ENCODE measurements at places on chromosomes 7 and 10.

- DNase-seq = no peak
These were observed 227.7 kb upstream of the SEMA3E start for GRCh38 chr7:83876593-83876992.

GRCh38 chr7:12706900-12707536, 19.6 kb downstream of the ARL4A start:
- peak; percentile 69 for DNase-seq

- DNase-seq = no peak
These were observed 152.8 kb downstream of the RTKN2 start for GRCh38 chr10:62115842-62116241.

DNA sequence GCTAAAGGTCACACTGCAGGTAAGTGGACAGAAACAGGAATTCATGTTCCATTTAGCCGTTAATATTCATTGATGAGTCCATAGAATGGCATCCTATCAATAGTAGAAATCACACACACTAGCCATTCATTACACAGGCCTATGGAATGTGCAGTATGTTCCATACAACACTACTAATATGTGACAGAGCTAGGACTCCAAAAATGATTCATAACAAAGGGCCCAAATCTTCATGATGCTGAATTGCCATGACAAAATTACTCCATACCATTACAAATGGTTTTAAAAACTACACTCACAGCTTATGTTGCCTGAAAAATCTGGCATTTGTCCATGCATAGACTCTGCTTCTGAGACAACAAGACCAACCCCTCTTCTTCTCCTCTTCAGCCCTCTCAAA, 549.1 kb downstream of the XPNPEP1 start:
- no peak for DNase-seq

- DNase-seq = no peak
These were observed 843.9 kb upstream of the AUTS2 start for GRCh38 chr7:68754414-68754813.

DNA sequence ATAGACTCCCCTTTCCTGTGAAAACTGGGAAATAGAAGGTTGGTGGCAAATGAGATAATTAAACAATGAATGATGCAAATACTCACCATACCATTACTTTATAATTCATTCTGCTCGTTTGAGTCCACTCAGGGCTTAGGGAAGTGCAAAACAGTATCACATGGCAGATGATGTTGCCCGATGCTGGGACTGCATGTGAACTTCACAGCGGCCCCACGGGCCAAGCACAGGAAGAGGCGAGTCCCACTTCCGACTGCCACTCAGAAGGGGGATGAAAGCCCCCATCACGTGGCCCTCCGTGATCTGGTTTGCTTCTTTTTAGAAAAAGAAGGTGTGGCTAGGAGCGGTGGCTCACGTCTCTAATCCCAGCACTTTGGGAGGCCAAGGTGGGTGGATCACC, 71.5 kb downstream of the PRPF18 start:
- DNase-seq = no peak

- DNase-seq = no peak
These were observed 11.9 kb downstream of the TWIST1 start for GRCh38 chr7:19105546-19105945.

GRCh38 chr10:70742537-70743429, 42.4 kb downstream of the TBATA start:
- DNase-seq = no peak

DNA sequence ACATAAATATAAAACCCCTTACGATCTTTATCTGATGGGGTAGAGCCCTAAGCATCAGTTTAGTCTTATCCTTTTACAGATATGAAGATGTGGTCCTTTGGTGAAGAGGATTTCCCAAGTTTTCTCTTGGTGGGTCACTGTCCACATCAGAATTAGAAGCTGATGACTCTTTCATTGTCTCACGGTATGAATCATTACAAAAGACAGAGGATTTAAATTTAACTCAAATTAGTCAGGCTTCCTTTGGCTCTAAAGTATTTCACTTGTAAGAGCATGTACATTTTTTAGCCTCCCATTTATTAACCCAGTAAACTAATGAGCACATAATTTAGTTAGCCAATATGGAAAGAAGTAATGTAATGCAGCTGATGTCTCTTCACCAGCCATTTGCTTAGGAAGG, 49.9 kb upstream of the TMEM26 start:
- no peak for DNase-seq

DNA sequence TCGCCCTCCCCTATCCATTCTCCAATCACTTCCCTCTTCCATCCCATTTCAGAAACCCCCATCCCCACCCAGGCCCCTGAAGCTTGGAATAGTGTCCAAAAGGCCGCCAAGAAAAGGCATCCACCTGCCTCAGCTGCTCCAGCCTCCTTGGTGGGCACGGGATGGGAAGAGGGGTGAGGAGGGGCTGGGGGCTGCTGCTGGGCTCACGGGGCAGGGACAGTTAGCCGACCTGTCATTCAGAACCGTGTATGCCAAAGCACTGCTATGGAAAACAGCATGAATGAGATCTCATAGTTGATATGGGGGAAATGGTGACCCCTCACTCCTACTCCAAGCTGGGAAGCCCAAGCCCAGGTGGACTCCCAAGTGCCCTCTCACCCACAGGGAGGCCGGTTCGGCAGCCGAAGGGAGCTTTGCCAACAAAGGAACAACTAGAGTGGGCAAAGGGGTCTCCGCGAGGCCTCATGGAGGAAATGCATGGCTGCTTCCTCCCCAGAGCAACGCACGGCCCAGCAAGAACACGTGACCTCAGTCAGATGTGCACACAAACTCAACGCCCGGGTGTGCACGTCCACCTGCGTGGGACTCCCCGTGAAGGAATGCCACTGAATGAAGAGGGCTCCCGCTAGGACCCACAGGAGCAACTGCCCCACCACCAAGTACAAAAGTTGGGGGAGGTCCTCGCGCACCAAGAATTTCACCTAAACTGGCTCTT, 52.5 kb downstream of the EBF3 start:
- DNase-seq = no peak

DNA sequence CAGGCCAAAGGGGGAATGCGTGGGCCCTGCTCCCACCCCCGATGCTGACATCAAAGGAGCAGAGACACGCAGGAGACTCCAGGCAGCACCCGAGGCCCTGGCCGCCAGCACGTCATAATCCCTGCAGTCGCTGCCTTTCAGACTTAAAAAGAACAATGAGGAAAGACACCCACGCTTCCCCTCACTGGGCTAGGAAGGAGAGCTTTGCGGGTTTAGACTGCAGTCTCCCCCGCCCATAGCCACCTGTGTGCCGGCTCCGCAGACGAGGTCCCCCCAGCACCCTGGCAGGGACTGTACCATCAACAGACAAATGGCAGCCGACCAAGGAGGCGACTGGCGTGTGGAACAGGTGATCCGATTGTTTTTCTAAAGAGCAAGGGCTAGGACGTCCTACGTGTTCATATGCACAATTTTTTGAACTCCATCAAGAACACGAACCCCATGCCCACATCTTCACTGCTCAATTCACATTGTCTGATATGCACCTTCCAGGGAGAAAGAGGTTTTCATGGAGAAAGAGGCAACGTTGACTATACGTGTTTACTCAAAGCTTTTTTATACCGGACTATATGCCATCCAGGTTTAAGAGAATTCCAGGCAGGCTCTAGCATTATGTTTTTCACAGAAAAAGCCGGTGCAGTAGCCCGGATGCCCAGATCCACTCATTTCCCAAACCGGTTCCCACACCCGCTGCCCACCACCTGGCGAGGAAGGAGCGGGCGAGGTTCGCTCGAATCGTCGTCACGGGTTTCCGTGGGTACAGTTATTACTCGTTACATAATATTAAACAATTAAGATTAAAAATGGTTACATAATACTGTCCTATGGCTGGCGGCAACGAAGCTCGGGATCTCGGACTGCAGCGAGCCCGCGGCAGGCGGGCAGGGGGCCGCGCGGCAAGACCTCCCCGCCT, 1.1 kb downstream of the GRB10 start:
- DNase-seq = no peak

DNA sequence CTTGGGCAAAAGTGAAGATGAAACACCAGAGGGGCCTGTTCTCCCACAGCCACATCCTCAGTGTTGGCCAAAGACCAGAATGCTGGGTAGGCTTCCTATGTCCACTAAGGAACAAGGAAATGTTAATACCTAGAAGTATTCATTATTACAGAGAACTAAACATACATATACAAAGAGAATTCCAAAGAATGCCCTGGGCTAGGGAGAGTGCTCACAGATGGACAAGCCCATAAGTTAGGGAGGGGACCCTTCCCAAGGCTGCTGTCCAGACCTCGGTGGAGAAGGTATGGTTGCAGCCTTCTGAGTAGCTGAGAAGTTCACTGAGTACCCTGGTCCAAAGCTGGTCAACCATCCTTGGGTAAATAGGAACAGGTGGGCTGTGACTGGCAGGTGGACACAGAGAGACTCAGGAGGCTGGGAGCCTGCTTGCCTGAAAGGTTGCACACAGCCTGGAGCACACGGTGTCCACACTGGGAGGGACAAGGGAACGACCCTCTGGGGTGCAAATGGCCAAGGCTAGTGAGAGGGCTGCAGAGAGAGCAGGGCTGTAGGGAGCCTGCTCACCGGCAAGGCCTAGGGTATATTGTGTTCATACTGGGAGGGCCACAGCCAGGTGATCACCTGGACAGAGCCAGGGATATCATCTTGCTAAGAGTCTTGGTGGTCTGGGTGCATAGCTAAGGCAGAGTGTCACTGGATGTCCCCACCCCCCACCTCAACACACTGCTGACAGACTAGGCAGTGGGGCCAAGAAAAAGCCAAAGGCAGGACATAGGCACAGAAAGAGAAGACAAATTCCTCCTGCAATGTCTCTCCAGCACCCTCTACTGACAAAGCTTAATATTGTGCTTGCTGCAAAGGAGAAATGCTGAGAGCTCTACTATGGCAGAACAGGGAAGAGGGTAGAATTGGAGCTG, 40.3 kb downstream of the CPVL start:
- DNase-seq = peak; percentile 23

- DNase-seq = no peak
These were observed 523 bp upstream of the CDH23 start for GRCh38 chr10:71396084-71396710.

DNA sequence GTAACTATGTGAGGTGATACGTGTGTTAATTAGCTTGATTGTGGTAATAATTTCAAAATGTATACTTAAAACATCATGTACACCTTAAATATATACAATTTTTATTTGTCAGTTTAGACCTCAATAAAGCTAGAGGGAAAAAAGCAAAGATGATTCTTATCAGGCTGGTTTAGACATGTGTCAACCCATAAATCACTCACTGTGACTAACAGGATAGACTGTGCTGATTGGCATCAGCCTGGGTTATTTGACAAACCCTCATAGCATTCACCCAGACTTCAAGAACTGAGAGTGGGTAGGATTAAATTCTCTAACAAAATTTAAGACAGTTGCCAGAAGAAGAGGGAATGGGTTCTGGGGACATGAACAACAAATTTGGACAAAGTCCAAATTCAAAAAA, 73.8 kb upstream of the TMEM140 start:
- no peak for DNase-seq

GRCh38 chr7:12607134-12607533, 36.6 kb downstream of the SCIN start:
- DNase-seq = peak; percentile 66

GRCh38 chr10:103474077-103474476, 5.0 kb downstream of the CALHM3 start:
- no peak for DNase-seq

DNA sequence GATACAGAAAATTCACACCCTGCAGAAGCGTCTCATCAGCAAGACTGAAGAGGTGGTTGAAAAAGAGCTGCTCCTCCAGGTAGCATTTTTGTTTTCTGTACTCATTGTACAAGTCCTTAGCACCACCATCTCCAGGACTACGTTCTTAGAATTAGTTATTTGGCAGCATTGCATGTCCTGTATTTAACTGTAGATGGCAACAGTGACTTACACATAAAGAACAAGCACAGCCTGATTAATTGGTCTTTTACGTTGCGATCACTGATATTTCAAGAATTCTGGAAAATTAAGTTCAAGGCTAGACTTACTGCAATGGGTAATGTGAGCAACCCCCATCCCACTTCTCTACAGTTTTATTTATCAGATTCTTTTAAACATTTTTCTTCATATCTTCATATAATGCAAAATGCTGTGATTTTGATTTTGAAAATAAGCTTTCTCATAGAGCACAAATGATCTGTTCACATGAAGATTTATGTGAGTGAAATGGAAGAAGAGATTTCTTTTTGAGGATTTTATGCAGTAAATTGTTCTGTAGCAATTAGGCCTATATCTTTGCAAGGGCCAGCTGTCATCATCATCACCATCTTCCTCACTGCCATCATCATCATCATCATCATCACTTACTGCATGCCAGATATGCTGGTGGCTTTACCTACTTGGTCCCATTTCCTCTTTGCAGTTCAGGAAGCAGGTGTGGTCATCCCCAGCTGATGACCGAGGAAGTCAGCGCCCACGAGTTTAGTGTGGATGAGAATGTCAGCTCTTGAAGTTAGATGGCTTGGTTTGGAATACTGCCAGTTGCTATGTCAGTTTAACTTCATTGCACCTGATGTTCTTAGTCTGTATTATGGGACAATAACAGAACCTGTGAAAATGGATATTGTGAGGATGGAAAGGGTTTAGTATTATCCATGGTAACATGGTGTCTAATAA, 53.4 kb downstream of the CFAP58 start:
- no peak for DNase-seq

GRCh38 chr10:90913774-90914420, 7.0 kb downstream of the ANKRD1 start:
- DNase-seq = no peak

DNA sequence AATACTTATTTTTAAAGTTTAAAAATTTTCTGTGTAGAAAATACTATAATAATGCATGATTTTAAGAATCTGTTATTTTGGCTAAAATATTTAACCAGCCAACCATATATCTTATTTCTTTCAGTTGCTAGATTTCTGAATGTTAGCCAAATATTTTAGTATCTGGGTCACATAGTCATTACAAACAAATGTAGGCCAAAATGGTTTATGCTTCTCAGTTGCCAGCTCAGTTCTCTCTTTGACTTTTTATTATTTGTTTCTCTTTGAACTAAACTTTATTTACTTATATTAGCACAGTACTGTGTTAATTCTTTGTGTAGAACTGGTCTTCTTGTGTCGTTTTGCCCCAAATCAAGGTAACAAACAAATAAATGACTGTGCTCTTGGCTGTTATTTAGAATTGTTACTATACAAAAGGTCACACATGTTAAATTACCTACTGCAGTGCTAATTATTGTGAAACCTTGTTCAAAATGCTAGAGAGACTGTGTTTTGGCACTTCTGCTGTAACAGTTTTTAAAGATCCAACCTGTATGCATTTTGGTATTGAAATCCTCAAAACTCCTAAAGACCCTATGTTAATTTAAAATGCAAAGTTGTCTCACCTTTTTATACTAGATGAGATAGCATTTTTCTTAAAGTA, 39.8 kb downstream of the ZEB1 start:
- DNase-seq = no peak
